ENCODE measurements at places on chromosomes 2 and 18. TPM values are rescaled to one million over a fixed set of nuclear protein-coding genes. Genes with fewer than 3 reads are reported as not detected.

GRCh38 chr2:121162893-121163292 is 122.1 kb downstream of the TFCP2L1 start:
- H3K27ac ChIP-seq = no peak overlapping the region
- peaks cover 19% of the 10 kb centered on the region for H3K27me3 ChIP-seq
- H3K4me3 ChIP-seq = no peak overlapping the region
- peaks cover 4% of the 10 kb centered on the region for H3K36me3 ChIP-seq
- no peaks in the 10 kb centered on the region for H3K4me1 ChIP-seq
- no peak for DNase-seq

DNA sequence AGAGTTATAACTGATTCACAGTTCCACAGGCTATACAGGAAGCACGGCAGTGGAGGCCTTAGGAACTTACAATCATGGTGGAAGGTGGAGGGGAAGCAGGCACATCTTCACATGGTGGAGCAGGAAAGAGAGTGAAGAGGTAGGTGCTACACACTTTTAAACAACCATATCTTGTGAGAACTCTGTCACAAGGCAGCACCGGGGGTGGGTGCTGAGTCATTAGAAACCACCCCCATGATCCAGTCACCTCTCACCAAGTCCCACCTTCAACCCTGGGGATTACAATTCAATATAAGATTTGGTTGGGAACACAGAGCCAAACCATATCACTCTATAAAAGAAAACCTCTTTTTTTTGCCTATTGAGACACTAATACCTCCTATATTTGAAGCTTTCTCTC is 1108.5 kb upstream of the CDH2 start:
- H3K27ac ChIP-seq = no peak overlapping the region
- H3K36me3 ChIP-seq = no peaks in the 10 kb centered on the region
- H3K27me3 ChIP-seq = no peaks in the 10 kb centered on the region
- no peak for DNase-seq
- no peaks in the 10 kb centered on the region for H3K4me1 ChIP-seq

GRCh38 chr2:13201924-13202323 is 485.2 kb downstream of the TRIB2 start:
- H3K4me3 ChIP-seq = no peak overlapping the region
- H3K27ac ChIP-seq = no peak overlapping the region
- no peaks in the 10 kb centered on the region for H3K36me3 ChIP-seq
- H3K27me3 ChIP-seq = peaks cover 3% of the 10 kb centered on the region
- H3K4me1 ChIP-seq = no peaks in the 10 kb centered on the region

Gene GPR17
- not detected for total RNA-seq

- no peak overlapping the region for H3K27ac ChIP-seq
- H3K4me3 ChIP-seq = no peak overlapping the region
- no peaks in the 10 kb centered on the region for H3K36me3 ChIP-seq
- DNase-seq = no peak
Observed at GRCh38 chr2:212505586-212505985, 33.0 kb downstream of the ERBB4 start.

- H3K36me3 ChIP-seq = peaks cover 15% of the 10 kb centered on the region
- no peaks in the 10 kb centered on the region for H3K4me1 ChIP-seq
- H3K4me3 ChIP-seq = no peak overlapping the region
- H3K27me3 ChIP-seq = no peaks in the 10 kb centered on the region
- DNase-seq = no peak
Observed at GRCh38 chr2:53802617-53803151, 15.8 kb downstream of the ERLEC1 start.

DNA sequence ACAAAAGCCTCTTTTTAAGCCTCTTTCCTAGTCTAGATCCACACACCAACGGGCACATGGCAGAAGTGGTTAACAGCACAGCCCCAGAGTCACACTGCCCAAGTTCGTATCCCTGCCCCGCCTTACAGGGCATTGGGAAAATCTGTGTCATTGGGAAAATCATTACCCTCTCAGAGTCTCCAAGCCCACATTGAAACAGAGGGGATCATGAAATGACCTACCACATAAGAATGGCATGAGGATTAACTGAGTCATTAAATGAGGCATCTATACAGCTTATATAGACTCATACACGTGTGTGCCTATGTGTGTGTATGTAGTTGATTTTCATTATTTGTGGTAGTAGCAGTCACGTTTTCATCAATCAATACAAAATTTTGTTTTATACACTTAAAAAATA is 469.0 kb upstream of the POU3F3 start:
- H3K4me1 ChIP-seq = no peaks in the 10 kb centered on the region
- H3K36me3 ChIP-seq = no peaks in the 10 kb centered on the region
- no peak for DNase-seq
- H3K27ac ChIP-seq = no peak overlapping the region
- no peak overlapping the region for H3K4me3 ChIP-seq
- no peaks in the 10 kb centered on the region for H3K27me3 ChIP-seq

Gene INHBB
- total RNA-seq = 0.47 TPM

All from HFFc6 (cell line).